ENCODE measurements at places on chromosomes 2 and 18. TPM values are rescaled to one million over a fixed set of nuclear protein-coding genes. Genes with fewer than 3 reads are reported as not detected.

GRCh38 chr2:134366359-134366758 lies 112.5 kb downstream of the MGAT5 start:
- DNase-seq, result no peak

The ANKRD62 gene
- total RNA-seq, result not detected

The LRP2 gene
- 310 TPM for total RNA-seq

The DSG2 gene
- total RNA-seq, result 61.3 TPM

The TRABD2A gene
- total RNA-seq, result 1.9 TPM

GRCh38 chr2:138564586-138565229 lies 63.1 kb downstream of the SPOPL start:
- DNase-seq, result no peak

GRCh38 chr2:113060796-113061195 lies 1.8 kb downstream of the IL36RN start:
- no peak for DNase-seq

The ERCC3 gene
- 35.7 TPM for total RNA-seq

GRCh38 chr18:46273861-46274260 lies 169.7 kb downstream of the HAUS1 start:
- no peak for DNase-seq

- no peak for DNase-seq
These were observed 47.2 kb downstream of the NETO1 start for GRCh38 chr18:72820571-72820970.

The CRYGC gene
- not detected for total RNA-seq

DNA sequence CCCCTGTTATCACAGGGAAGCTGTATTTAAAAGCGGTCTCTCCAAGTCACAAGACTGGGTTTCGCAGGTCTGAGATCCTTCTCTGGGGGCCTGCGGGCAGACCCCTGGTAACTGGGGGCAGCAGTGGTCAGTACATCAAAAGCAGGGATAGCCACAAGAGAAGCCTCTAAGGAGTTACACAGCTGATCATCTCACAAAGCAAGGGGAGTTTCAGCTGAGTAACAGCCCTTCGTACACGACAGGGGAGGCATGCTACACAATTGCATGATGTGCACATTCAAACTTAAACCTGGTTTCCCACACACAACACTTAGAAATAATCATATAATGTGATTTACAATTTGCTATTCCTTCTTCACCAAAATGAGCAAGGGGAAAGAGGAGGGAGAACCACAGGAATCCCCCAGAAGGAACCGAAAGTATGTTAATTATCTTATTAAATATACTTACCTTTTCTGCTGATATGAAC lies 87.5 kb downstream of the TMEM131 start:
- DNase-seq, result no peak

DNA sequence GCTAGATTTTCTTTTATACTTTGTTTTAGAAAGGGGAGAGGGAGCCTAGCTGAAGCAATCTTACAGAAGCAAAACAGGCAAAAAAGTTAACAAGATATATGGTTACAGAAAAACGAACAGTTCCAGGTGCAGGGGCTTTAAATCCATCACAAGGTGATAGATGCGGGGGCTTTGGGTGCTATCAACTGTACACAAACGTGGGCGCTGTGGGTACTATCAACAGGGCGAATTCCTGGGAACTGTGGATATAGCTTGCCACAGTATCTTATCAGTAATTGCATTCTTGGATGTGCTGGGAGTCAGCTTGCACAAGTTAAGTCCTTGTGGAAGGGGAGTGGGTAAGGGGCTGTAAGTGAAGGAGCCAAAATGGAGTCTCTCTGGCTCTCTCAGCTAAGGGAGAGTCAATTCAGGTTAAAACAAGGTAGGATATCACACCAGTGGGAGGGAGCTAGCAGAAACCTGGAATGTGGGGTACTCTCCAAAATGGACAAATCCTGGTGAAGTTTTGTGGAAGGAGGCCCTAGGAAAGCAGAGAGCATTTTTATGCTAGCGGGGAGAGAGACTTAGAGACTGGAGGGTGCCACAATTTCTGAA lies 325.8 kb upstream of the SPHKAP start:
- no peak for DNase-seq

The TSGA10 gene
- total RNA-seq, result 35.0 TPM

GRCh38 chr18:54767098-54767497 lies 61.2 kb upstream of the RAB27B start:
- DNase-seq, result no peak

DNA sequence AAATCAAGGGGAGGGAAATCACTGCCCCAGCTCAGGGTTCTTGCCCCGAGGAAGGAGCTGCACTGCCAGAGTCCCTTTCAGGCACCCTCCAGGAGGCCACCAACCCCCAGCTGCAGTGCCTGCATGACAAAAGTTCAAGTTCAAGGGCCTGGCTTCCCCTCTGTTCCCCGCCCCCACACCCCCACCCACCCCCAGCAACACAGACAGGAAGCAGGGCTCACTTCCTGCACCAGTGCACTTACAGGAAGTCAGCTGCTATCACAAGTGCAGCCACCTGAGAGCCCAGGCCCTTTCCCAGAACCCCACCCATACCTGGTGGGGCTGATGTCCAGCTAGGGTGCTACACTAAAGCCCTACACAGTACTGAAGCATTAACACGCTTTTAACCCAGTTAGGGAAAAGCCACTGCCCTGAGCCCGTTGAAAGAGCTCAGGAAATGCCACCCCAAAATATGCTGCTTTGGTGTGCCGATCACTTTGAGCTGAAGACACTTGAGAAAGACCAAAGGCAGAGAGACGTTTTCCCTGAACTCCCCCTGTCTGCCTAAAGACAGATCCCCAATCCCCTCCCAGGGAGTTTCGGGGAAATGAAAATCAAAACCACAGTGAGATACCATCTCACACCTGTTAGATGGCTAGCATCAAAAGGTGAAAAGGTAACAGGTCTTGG lies 109.9 kb upstream of the CAB39 start:
- DNase-seq, result no peak

The DOK6 gene
- total RNA-seq, result 3.1 TPM

DNA sequence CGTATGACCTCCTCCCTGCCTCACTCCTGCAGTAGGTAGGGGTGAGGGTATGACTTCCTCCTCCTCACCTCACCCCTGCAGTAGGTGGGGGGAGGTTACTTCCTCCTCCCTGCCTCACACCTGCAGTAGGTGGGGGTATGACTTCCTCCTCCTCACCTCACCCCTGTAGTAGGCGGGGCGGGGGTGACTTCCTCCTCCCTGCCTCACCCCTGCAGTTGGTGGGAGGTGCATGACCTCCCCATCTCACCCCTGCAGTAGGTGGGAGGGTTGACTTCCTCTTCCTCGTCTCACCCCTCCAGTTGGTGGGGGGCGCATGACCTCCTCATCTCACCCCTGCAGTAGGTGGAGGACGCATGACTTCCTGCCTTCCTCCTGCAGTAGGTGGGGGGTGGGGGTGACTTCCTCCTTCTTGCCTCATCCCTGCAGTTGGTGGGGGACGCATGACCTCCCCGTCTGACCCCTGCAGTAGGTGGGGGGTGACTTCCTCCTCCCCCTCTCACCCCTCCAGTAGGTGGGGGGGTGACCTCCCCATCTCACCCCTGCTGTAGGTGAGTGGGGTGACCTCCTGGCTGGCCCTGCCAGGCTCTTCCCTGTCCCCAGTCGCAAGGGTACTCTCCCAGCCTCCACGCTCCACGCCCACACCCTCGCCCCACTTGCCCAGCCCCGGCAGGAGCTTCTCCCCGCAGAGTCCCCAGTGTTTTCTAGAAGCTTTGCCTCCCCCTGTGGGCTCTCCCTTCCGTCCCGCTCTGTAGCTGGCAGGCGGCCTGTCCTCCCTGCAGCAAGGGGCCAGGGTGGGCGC lies 39.3 kb downstream of the TSHZ1 start:
- no peak for DNase-seq

- no peak for DNase-seq
These were observed 69.1 kb downstream of the PIK3C3 start for GRCh38 chr18:42024131-42024530.

The CCT4 gene
- total RNA-seq, result 85.7 TPM

The ANTXR1 gene
- total RNA-seq, result 103 TPM

The FBXO15 gene
- 0.73 TPM for total RNA-seq

- DNase-seq, result no peak
These were observed 120.8 kb downstream of the NFATC1 start for GRCh38 chr18:79516441-79516931.

- no peak for DNase-seq
These were observed 100.6 kb upstream of the SMIM21 start for GRCh38 chr18:75527848-75528685.

DNA sequence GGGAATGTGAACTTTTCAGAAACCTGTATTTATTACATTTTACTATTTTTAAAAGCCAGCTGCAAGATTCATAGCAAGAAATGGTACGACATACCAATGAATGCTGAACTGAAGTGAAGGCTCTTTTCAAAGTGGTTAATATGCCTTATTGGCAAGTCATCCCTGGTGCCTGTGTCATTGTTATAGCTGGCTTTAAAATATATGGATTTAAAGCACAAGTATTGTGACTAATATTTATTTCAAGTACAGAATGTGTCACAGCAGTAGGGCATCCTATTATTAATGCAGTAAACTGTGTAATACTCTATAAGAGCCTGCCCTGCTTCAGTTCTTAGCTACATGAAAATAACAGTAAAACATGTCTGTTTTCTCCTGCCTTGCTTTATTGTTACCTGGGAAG lies 10.8 kb downstream of the TSHZ1 start:
- no peak for DNase-seq
